ENCODE measurements at places on chromosomes 13 and 19. TPM values are rescaled to one million over a fixed set of nuclear protein-coding genes. Genes with fewer than 3 reads are reported as not detected.

PRTN3 gene
- 0.27 TPM for total RNA-seq

GRIK5 gene
- 0.72 TPM for total RNA-seq

SIX5 gene
- total RNA-seq = 33.5 TPM

MYO16 gene
- total RNA-seq = 0.03 TPM

CEACAM21 gene
- total RNA-seq = not detected

ARRDC2 gene
- 29.4 TPM for total RNA-seq

NLRP7 gene
- total RNA-seq = not detected

NAPSA gene
- total RNA-seq = 1.3 TPM

NANOS3 gene
- total RNA-seq = 3.2 TPM

MARCHF2 gene
- total RNA-seq = 15.6 TPM

NCCRP1 gene
- 1.7 TPM for total RNA-seq

SMIM24 gene
- total RNA-seq = 0.44 TPM

PRKCG gene
- total RNA-seq = 5.6 TPM

CDC16 gene
- total RNA-seq = 40.8 TPM

CYP4F2 gene
- total RNA-seq = 0.22 TPM

NRTN gene
- total RNA-seq = 0.48 TPM

C19orf85 gene
- not detected for total RNA-seq

LRRC25 gene
- total RNA-seq = not detected

ZNF829 gene
- 0.44 TPM for total RNA-seq

ZNF700 gene
- total RNA-seq = 0.28 TPM

FCAR gene
- total RNA-seq = not detected

PINLYP gene
- total RNA-seq = 0.19 TPM

MICOS13 gene
- total RNA-seq = 65.8 TPM

GPC6 gene
- 3.5 TPM for total RNA-seq

GTF2F2 gene
- total RNA-seq = 18.7 TPM

OLFM4 gene
- total RNA-seq = not detected

KANK2 gene
- total RNA-seq = 27.9 TPM

SEMA6B gene
- 6.0 TPM for total RNA-seq

APC2 gene
- total RNA-seq = 1.2 TPM

TLE6 gene
- 3.4 TPM for total RNA-seq

PTGER1 gene
- total RNA-seq = not detected

ZNF66 gene
- total RNA-seq = not detected
